Stimulated activated CD8-positive, alpha-beta memory T cell treated with anti-CD3 and anti-CD28 coated beads, Interleukin-7, amount 100 ng/mL, for 1 hour (primary cell): ENCODE measurements at places on chromosomes 4 and X.
A peak's percentile ranks its signal among the peaks of the same experiment; 100 is the strongest.

DNA sequence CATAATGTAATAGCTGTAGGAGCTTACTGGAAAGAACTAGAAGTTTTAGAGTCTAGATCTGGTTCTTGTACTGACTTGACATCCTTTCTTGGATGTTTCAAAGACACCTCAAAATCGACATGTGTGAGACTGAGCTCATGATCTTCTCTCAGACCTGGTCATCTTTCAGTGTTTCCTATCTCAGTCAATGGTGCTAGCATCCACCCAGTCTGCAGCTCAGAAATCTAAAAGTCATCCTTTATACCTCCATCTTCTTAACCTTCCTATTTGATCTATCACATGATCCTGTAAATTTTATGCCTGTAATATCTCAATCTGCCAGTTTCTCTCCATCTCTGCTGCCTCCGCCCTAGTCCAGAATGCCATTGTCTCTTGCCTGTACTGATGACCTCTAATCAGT lies 301.9 kb upstream of the PITX2 start:
- no peak for DNase-seq

- no peak for DNase-seq
Measured at GRCh38 chr4:3406021-3406420, 35.7 kb upstream of the HGFAC start.

DNA sequence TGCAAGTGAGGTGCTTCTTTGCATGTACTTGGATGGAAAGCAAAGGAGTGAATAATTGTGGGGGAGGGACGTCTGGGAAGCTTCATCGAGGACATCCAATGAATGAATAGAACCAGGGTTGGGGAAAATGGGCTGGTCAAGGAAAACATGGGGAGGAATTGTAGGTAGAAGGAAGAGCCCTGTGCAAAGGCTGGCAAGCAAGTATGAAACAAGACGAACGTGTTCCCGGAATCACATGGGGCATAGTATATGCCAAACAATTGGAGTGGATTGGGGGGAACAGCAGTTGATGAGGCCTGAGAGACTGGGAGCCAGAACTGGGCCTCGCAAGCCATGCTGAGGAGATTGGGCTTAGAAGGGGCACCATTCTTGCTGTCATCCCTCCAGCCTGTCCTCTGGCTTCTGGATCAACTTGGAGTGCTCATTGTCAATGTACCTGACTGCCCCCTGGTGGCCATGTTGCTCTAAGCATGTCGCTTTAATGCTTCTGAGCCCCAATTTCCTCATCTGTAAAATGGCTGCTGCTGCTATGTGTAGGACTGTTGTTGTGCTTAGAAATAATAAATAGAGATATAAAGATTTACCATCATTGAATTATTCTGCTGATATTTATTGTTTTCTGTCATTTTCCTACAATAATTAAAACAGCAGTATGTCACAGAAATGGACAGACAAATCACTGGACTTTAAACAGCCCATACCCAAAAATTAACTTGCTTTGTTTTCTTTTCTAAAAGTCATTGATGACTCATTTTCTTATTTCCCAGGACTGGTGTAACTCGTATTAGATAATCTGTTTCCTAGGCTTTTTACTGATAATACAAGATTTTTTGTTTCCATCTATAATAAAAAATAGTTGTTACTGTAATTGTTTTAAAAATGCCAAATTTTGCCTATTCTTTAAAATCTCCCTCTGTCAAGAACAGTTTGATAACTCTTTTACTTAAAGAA lies 66.4 kb downstream of the JADE3 start:
- peak; percentile 38 for DNase-seq

DNA sequence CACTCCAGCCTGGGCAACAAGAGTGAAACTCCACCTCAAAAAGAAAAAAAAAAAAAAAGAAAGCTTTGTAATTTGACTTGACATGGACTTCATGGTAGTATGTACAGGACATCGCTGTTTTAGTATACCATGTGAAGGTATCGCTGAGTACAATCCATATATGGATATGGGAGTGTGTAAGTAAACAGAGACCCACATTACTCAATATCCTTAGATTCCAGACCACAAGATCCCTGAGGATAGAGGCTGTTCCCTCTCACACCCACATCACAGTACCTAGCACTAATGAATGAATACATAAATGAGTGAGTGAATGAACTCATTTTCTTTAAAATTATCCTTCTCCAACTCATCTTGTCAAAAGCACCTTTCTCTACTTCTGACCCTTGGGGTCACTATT lies 8.4 kb upstream of the RPS3A start:
- DNase-seq, result no peak

DNA sequence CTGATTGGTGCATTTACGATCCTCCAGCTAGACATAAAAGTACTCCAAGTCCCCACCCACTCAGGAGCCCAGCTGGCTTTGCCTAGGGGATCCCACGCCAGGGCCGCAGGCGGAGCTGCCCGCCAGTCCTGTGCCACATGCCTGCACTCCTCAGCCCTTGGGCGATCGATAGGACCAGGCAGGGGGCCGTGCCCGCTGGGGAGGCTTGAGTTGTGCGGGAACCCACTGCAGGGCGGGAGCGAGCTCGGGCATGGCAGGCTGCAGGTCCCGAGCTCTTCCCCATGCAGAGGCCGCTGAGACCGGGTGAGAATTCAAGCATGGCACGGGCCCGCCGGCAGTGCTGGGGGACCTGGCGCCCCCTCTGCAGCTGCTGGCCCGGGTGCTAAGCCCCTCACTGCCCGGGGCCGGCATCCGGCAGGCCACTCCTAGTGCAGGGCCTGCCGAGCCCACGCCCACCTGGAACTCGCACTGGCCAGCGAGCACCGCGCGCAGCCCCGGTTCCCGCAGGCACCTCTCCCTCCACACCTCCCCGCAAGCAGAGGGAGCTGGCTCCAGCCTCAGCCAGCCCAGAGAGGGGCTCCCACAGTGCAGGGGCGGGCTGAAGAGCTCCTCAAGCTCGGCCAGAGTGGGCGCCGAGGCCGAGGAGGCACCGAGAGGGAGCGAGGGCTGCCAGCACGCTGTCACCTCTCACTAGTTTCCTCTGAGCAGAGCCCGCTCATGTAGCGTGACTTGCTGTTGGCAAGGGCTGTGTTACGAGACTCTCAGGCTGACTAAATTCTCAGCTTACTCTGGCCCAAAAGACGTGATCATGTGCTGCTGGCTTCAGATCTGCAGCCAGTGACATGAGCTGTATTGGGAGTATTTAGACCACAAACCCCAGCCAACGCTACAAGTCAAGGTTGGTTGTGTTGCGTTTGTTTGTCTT lies 87.5 kb downstream of the TRAPPC11 start:
- DNase-seq, result no peak

DNA sequence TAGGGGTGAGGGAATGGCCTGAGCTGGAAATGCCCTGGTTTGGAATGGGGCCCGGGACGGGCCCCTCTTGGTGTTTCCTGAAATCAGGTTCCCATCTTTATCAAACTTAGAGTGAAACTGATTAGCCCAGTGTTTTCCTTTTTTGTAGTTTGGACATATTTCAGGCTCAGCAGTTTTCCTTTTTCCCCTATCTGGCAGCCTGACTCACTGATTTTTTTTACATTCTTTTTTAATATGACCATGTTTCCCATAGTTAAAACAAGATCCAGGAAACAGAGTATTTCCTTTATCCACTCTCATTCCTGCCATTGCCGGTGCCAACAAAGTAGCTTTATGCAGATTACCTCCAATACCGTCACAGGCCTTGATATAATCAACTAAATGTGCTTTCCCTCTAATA lies 20.5 kb upstream of the C4orf17 start:
- no peak for DNase-seq

DNA sequence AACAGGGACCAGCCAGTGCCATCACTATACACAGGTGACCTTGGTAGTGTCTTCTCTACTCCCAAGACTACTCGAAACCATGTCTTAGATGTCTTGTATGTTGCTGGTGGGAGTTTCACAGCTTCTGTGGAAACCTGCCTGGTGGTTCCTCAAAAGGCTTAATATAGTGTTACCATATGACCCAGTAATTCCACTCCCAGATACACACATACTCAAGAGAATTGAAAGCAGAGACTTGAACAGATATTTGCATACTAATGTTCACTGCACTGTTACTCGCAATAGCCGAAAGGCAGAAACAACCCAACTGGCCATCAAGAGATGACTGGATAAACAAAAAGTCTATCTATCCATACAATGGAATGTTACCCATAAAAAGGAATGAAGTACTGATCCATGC lies 3.1 kb downstream of the TFDP3 start:
- DNase-seq, result no peak

DNA sequence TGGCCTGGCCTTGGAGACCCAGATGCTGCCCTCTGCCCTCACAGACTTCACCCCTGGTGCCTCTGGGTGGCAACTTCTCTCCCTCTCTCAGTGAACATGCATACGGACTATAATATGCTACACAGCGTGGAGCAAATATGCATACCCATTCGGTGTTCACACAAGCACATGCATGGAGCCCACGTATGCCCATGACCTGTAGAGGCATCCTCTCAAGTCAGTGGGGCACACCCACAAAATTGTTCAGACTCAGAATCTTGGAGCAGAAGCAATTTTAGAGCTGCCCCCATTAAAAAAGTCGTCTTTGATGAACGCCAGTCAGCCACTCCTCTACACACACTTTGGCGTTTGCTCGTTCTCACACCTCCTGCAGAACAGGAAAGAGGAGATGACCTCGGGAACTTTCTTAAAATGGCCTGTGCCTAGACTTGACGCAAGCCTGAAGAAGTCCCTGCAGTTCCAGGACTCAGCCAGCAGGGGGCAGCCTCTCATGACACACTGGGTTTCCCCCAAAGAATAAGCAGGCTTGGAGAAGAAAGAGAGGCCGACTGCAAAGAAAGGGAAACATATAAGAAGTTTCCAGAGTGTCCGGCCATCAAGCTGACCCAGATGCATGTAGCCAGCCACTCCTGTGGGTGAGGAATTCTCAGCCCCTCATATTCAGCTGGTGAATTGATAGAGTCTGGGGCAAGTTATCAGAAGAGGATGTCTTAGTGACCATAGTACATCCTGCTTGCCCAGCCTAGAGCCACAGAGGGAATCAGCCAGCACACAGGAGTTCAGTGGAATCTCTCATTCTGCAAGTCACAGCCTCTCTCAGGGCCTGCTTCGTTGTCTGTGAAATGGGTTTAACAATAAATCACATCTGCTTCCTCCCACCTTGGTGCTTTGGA lies 17.3 kb downstream of the APLN start:
- peak; percentile 49 for DNase-seq

GRCh38 chrX:120380699-120381098 lies 18.8 kb downstream of the ATP1B4 start:
- no peak for DNase-seq

GRCh38 chr4:40613456-40613855 lies 16.2 kb downstream of the RBM47 start:
- no peak for DNase-seq

DNA sequence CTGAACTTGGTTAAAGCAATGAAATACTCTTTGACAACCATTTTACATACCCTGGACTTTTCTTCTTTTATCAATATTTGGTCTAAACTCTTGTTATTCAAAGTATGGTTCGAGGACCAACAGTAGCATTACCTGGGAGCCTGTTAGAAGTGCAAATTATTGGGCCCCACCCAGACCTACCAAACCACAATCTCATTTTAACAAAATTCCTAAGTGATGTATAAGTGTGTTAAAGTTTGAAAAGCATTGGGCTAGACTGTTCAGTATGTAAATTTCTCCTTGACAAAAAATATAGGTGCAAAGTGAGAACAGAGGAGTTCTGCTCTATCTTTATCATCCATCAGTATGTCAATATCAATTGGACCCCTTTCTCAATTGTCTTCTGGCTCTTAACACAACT lies 67.1 kb downstream of the PGRMC1 start:
- no peak for DNase-seq

DNA sequence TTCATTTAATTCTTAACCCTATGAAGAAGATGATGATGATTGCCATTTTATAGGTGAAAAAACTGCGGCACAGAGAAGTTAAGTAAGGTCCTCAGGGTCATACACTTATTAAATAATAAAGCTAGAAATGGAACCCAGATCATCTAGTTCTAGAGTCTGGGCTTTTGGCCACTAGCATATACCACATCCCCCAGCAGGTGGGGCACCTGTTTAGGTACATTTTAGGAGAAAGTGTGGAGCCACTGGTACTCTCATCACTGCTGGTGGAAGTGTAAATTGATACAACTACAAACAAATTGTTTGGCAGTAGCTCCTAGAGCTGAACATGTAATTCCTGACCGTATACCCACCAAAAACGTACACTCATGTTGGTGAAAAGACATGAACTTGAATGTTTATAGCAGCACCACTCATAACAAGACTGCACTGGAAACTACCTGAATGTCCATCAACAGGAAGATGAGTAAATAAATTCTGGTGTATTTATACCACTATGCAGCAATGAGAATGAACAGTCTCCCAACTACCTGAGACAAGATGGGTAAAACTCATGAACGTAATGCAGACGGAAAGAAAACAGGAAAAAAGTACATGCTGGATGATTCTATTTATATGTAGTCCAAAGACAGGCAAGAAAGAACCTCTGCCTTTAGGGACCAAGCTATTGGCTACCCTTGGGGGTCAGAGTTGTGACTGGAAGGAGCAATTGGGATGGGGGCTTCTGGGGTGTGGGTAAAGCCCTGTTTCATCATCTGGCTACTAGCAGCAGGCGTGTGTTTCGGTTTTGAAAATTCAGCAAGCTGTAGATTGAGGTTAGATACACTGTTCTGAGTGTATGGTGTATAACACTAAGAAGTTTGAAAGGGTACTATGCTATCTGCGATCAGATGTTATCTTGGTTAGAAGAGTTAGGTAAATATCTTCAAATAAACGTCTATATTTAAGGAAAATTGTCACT lies 72.3 kb upstream of the ADGRG2 start:
- no peak for DNase-seq

DNA sequence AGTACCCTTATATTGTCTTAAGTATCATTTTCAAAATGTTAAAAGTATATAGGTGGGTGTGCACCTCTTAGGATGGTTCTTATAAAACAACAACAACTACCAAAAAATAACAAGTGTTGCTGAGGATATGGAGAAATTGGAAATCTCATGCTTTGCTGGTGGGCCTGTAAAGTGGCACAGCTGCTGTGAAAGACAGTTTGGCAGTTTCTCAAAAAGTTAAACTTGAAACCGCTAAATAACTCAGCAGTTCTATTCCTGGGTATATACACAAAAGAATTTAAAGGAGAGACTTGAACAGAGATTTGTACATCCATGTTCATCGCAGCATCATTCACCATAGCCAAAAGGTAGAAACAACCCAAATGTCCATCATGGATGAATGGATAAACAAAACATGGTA lies 65.5 kb downstream of the HAND2 start:
- no peak for DNase-seq

- DNase-seq, result no peak
Measured at GRCh38 chrX:115539841-115540240, 21.1 kb upstream of the PLS3 start.

GRCh38 chrX:41265615-41266014 lies 68.3 kb upstream of the DDX3X start:
- DNase-seq, result no peak

- DNase-seq, result no peak
Measured at GRCh38 chrX:149198980-149199732, 305.9 kb downstream of the IDS start.

DNA sequence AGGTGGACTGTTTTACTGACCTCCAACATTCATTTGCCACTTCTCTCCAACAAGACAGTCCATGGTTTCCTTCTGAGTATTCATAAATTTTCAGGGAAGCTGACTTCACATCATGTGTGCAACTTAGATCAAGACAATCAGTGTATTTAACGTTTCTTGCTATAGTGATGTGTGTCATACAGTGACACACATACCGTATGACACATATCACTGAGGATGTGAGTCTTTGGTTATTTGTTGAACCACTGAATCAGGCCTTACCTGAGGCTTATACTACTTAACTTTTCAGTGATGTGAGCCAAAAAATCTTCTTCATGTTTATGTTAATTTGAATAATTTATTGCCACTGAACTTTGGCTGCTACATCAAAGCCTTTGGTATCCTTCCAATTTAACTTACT lies 166.8 kb downstream of the BMPR1B start:
- no peak for DNase-seq
